ENCODE measurements at places on chromosomes 7 and 10.

DNA sequence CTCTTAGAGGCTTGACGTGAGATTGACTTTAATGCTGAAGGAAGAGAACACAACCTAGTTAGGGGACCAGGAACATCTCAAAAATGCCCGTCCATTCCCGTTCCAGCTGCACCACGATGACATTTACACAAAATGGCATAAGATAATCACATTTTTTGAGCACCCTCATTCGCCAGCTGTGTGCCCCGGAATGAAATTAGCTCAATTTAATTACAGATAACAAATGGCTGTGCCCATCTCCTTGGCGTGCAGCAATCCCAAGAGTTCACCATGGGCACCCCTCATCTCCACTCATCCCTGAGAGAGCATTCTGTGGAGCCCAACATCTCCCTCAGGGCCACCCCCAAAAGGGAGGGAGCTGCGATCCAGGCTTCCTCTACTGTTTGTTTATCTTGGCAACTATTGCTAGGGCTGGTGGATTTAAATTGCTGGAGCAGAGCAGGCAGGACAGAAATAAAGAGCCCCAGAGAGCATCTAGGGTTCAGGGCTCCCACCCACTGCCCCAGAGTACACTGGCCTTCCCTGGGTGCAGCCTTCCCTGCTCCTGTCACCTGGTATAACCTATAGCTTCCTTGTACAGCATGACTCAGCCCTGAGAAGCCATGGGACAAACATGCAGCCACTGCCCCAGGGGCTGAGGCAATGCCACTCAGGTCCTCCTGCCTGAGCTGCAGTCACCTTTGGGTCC, 263.5 kb downstream of the ZEB1 start:
- no peak for DNase-seq

DNA sequence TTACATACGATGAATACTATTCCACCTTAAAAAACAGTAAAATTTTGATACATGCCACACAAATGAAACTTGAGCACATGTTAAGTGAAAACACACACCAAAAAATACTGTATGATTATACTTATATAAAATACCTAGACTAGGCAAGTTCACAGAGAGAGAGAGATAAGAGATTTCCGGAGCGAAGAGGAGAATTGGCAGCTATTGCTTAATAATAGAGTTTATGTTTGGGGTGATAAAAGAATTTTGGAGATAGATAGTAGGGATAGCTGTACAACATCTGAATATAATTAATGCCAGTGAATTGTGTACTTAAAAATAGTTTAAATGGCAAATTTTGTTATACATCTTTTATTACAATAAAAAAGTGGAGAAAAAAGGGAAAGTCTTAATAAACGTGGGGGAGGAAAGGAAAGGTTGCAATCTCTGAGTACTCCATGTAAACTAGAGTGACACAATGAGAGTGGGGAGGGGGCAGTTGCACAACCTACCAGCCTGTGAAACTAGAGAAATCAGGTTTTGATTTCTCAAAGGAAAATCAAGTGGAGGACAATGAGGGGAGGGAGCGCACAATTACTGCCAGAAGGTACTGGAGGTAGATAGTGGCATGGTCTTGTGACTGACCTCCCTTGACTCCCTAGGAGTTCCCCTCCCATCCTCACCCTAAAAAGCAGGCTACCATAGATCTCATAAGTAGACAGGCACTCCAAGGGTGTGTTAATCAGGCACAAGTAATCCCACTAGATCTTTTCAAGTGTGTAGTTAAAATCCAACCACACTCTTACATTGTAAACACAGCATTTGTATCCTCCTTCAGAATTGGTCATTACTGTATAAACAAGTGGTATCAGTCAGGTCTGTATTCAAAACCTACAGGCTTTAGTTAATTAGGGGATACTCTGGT, 31.6 kb upstream of the ANK3 start:
- DNase-seq = no peak

- no peak for DNase-seq
Observed at GRCh38 chr7:117082647-117083046, 129.3 kb downstream of the ST7 start.

GRCh38 chr7:88628363-88629085, 131.0 kb upstream of the ZNF804B start:
- DNase-seq = no peak

DNA sequence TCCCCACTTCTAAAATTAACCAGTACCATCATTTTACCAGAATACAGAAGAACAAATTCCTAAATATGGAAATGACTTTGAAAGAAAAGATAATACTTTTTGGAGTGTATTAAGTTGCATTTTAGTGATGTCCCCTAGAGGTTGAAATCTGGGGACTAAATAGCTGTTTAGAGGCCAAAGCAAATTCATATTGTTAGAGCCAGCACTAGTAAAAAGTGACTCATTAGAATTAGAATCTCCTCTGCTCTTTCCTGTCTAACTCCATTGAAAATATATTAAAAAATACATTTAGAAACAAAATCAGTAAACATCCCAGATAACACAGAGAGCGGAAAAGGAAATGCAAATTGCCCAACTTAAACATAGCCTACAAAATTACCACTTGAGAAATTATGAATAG, 1189.6 kb upstream of the C7orf33 start:
- no peak for DNase-seq

- no peak for DNase-seq
Observed at GRCh38 chr7:29900745-29901144, 88.9 kb downstream of the SCRN1 start.

GRCh38 chr7:2761131-2761624, 73.2 kb downstream of the AMZ1 start:
- no peak for DNase-seq

- no peak for DNase-seq
Observed at GRCh38 chr7:37442268-37442667, 6.4 kb downstream of the ELMO1 start.

DNA sequence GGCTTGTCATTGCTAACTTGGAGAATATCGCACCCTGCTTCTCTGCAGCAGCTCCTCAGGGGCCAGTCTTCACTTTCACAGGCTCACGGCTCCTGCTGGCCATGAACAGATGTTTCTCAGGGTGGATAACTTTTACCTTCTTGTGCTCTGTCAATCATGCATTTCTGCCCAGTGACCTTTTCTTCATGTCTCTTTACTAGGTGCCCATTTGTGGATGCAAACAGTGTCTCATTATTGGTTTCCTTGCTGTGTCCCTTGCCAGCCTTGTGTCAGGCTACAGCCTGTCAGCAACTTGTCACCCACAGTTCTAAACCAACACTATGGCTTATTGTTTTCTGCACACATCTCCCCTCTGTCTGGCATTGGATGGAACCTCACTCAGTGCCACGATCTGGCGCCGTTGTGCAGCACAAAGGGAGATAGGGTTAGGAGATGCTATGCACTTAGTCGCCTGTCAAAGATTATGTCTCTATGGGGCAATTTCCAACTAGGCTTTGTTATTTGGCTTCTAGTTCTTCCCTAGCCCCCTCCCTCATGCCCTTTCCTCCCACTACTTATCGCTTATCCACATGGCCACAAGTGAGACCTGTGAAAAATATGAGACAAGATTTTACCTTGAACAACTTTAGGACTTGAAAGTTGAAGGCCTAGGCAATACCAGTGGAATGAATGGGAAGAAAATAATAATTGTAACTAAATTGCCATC, 45.7 kb upstream of the NXPH1 start:
- no peak for DNase-seq
